ENCODE measurements at places on chromosomes 13 and 19. TPM values are rescaled to one million over a fixed set of nuclear protein-coding genes. Genes with fewer than 3 reads are reported as not detected.

GRCh38 chr13:90710164-90710759 is 637.2 kb upstream of the MIR17HG start:
- no peak for DNase-seq

The APOC4 gene
- total RNA-seq: not detected

DNA sequence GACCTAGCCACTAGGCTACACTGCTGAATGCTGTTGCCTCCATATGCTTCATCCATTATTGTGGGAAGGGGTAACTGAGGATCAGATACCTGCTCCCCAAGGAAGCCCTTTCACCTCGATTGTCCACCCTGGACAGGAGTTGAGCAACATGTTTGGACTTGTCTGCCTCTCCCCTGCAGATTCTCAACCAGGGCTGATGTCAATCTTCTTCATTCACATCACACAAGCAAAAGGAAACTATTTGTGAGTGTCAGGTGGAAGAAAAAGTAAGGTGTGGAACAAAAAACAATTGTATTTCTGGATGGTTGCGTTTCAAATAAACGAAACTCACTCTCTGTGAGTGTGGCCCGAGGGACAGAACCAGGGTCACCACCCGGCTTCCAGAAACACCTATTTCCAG is 29.5 kb upstream of the MUC16 start:
- no peak for DNase-seq

The TEAD2 gene
- 45.0 TPM for total RNA-seq

- no peak for DNase-seq
Measured at GRCh38 chr19:28685802-28686201, 527.1 kb downstream of the UQCRFS1 start.

- no peak for DNase-seq
Measured at GRCh38 chr19:10021863-10022262, 8.6 kb downstream of the RDH8 start.

DNA sequence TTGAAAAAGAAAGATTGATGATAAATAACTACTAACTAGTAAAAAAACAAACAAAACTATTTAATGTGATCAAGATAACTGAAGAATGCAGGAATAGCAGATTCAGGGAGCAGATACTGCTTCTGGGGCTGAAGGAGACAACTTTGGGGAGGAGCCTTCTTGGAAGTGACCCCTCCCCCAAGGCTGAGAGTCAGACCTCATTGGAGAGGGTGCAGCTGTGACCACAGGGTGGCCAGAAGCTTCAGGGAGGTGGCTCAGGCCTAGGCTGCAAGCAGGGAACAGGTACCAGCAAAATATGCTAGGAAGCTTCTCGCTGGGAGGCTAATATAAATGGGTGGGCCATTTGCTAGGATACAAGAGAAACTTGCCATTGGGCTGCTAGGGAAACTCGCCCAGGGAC is 149.9 kb downstream of the MYO16 start:
- no peak for DNase-seq

The PCSK4 gene
- 0.89 TPM for total RNA-seq

The NLRP11 gene
- not detected for total RNA-seq

GRCh38 chr19:19540715-19541515 is 2.9 kb downstream of the CILP2 start:
- peak; percentile 63 for DNase-seq

DNA sequence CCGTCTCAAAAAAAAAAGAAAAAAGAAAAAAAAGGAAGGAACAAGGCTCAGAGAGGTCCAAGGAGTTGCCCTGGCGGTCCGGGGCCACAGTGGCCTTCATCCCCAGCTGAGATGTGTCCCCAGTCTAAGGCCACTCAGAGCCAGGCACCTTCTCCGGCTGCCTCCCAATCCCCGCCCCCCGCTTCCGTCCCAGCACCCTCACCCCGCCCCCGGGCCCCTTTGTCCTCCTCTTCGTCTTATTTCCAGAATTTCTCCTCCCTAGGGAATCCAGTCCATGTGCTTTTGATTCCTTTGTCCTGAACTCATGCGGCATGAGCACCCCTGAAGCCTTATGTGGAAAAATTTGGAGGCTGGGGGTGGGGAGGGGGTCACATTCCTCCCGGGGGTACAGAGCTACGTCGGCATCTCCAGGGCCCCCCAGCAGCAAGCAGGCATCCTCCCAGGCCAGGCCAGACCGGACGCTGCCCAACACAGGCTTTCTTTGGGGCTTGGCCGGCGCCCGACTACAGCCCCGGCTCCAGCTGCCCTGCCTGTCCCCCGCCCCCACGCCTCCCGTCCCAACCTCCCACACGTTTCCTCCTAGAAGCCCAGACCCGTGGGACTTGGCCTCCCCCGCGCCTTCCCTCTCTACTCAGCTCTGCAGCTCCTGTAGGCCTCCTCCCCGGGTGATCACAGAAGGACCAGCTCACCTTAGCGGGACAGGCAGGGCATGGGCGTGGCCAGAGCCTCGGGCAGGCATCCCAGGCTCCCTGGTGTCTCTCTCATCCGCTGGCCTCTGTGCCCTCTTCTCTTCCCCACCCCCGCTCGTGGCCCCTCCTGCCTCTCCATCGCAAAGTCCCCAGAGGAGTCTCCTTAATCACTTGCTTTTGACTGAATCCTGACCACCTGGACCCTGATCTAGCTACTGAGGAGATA is 17.8 kb upstream of the ADGRE5 start:
- DNase-seq: peak; percentile 84

The ZNF470 gene
- total RNA-seq: 3.4 TPM

GRCh38 chr13:88919970-88920628 is 1248.9 kb downstream of the SLITRK5 start:
- no peak for DNase-seq

DNA sequence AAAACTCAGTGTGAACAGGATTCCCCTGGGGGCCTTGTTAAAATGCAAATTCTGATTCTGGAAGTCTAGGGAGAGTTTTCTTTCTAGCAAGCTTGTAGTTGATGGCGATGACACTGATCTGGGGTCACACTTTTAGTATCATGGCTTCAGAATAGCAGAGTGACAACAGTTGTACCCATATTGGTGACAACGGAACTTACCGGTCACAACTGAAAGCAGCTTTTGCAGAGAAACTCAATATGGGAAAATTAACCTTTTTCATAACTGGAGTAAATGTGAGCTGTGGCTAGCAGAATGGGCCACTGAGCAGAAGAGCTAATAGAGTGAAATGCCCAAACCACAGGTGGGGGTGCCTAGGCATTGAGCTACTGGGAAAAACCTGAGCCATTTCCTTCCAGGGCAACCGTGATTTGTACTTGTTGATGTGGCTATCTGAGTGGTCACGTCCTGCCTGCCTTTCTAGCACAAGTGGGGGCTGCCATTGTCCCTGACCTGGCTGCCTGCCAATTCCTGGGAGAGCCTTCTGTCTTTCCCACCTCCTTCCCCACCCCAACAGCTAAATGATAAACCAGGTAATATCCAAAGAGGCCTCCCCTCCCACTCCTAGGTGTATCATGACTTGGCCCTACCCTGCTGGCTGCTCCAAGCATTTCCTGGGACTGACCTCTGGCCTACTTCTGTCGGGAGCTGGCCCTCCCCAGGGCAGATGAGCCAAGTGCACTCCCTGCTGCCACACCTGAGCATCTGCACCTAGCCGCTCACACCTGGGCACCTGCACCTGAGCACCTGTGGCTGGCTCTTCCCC is 1.7 kb upstream of the SLC10A2 start:
- DNase-seq: no peak

The REEP6 gene
- 2.3 TPM for total RNA-seq

Data from left cardiac atrium (tissue), 4 donors.